ENCODE measurements at places on chromosomes 7 and 10.

GRCh38 chr7:41940760-41941343 lies 238.0 kb upstream of the INHBA start:
- peak; percentile 84 for DNase-seq

- DNase-seq: peak; percentile 66
Observed at GRCh38 chr10:24951201-24952142, 934 bp downstream of the PRTFDC1 start.

DNA sequence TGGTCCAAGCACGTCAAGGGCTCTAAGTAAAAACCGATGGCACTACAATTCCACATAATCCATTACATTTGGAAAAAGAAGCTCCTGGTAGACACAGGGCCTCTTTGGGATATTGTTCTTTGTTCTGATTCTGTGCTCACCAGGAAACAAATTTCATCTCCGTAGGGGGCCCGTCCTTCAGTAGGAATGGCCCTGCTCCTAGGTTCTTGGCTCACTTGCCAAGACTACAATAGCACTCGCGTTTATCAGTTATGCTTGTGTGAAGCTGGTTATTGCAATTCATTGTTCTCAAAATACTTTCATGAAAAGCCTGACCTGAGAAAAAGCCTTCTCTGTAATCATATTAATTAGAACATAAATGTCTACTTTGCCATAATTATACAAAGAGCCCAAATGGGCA lies 10.3 kb upstream of the ZC3HAV1L start:
- DNase-seq: no peak

- no peak for DNase-seq
Observed at GRCh38 chr7:156609010-156609877, 31.3 kb upstream of the RNF32 start.

DNA sequence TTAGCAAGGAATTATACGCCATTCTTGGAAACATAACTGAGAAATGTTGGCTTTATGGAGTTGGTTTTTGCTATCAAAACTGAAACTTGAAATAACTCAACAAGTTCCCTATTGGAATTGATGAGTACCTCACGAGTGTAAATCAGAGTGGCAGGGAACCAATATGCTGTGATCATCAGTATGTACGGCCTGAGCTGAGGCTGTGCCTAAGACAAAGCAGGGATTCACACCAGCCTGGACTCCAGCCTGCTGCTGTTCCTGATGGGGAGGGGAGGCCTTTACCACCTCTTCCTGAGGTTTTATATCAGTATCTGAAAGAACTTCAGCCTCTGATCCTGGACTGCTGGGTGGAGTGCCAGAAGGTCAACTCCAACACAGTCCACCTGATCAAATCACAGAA lies 52.7 kb downstream of the CRTAC1 start:
- DNase-seq: no peak

All from GM23248 (cell line).